ENCODE measurements at places on chromosomes 4 and X.
A peak's percentile ranks its signal among the peaks of the same experiment; 100 is the strongest.

GRCh38 chrX:103585411-103586313, at the start of gene TCEAL4:
Gene TCEAL4, plus strand, starts transcription at chrX:103585515. Its CDS starts 1,161 bp downstream, at chrX:103586676.
- DNase-seq: no peak

DNA sequence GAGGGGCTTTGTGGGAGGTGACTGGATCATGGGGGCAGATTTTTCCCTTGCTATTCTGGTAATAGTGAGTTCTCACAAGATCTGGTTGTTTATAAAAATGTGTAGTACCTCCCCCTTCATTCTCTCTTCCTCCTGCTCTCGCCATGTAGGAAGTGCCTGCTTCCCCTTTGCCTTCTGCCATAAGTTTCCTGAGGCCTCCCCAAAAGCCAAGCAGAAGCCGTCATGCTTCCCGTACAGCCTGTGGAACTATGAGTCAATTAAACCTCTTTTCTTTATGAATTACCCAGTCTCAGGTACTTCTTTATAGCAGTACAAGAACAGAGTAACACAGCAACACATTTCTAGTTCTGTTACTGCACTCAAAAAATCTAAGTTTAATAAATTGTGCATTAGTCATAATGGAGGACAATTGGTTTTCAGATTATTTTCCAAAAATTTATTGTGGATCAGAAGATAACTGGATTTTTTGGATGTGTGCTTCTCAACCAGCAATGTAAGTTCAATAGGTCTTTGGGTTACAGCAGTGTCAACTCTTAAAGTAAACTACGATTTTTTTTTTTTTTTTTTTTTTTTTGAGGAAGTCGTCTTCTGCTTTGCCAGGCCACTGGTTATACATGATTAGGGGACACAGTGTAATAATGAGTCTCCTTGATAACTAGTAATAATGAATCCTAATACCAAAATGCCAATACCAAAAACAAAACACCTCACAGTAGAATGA, 69.9 kb downstream of the CHIC2 start:
- DNase-seq: no peak

- peak; percentile 10 for DNase-seq
Observed at GRCh38 chrX:38999967-39000745, 198.9 kb downstream of the MID1IP1 start.

GRCh38 chrX:12149670-12150407, 11.6 kb downstream of the FRMPD4 start:
- DNase-seq: no peak

DNA sequence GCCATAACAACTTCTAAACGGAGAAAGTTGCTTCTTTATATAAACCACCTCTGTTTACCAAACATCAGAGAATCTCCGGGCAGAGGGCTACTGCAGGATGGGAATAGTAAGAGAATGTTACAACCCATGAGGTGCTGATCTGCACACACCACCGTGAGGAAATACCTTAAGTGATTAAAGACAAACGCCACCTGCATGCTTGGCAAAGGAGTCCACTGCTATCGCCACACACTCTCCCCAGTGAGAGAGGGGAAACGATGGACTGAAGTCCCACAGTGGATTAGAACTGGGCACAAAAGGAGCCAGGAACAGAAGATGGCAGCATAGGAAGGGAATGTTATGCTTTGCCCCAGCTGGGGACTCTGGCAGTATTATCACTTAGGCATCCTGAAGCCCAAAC, 15.6 kb downstream of the MAML3 start:
- DNase-seq: no peak

DNA sequence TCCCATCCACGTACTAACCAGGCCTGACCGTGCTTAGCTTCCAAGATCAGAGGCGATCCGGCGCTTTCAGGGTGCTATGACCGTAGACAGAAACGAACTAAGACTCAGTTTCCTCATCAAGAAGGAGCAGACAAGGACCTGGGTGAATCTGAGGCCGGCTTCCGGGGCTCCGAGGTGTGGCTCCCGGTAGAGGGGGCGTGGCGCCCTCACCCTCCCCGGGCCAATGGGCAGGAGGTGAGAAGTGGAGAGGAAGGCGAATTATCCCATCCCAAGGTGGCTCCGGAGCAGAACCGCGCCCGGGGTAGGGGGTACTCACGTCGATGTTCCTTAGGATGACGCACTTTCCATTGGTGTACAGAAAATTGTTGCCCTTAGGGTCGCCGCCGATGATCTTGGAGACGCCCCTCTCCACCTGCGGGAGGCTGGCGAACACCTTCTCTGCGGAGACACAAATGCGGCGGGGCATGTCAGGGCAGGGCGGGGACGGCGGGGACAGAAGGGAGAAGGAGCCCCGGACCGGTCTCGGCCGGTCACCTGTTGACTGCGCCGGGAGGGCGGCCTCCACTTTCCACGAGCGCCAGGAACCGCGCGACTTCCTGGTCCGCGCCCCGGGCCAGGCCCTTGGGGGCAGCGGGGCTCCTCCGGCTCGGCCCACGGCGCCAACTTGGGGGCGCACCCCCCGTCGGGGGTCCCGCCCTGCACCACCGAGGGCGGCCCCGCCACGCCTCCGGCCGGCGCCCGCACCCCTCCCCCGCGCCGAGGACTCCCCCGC, 616 bp downstream of the WDR1 start:
- DNase-seq: no peak

- DNase-seq: no peak
Observed at GRCh38 chrX:71928856-71929255, 18.2 kb downstream of the NHSL2 start.

- no peak for DNase-seq
Observed at GRCh38 chr4:180532691-180533090, 1710.5 kb upstream of the TENM3 start.

GRCh38 chr4:55032179-55032578, 93.2 kb downstream of the KDR start:
- no peak for DNase-seq
